ENCODE measurements at places on chromosomes 2 and 18.

GRCh38 chr2:221895366-221896121 lies 323.4 kb upstream of the EPHA4 start:
- no peak for DNase-seq

DNA sequence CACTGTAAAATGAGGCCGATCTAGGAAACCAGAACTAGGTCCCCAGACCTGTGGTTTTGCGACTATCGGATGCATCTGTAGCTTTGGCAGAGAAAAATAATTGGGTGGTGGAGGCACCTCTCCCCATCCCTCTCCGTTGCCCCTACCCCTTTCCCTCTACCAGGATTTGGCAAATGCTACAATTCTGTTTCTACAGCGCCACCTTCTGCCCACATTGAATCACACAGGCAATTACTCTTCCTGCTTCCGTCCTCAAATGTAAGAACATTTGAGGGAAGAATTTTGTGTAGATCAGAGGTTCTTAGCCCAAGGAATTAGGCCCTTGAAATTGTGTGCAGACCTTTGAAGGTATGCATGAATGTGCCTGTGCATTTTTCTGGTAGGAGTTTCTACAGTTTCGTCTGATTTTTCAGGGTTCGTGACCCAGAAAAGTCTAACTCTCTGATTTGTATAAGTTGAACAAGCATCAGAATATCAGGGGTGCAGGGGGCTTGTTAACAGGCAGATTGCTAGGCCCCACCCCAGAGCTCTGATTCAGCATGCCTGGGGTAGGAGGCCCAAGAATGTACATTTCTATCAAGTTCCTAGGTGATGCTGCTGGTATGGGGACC lies 11.2 kb downstream of the ATP6V1B1 start:
- peak; percentile 70 for DNase-seq

GRCh38 chr2:31539505-31539904 lies 41.2 kb downstream of the SRD5A2 start:
- DNase-seq: no peak

GRCh38 chr2:61617610-61618009 lies 79.5 kb upstream of the XPO1 start:
- DNase-seq: no peak

- DNase-seq: no peak
These were observed 9.5 kb downstream of the CAPN10 start for GRCh38 chr2:240596080-240596460.

DNA sequence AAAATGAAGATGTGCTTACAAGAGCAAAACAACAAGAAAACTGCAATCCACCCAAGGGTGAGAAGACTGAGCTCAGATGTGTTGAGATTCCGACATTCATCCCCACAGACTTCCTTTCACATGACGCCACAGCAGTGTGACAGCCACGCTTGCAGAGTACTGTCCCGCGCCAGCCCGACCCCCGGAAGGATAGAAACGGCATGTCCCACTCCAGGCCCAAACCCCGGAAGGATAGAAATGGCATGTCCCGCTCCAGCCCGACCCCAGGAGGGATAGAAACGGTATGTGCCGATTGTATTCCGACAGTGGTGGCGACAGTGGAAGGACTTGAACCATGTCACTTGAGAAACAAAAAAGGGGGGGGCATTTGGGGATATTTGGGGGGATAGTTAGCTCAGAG lies 119.1 kb upstream of the PXDN start:
- DNase-seq: no peak

GRCh38 chr18:54261894-54262293 lies 7.4 kb upstream of the POLI start:
- DNase-seq: no peak
